ENCODE measurements at places on chromosomes 11 and 22. TPM values are rescaled to one million over a fixed set of nuclear protein-coding genes. Genes with fewer than 3 reads are reported as not detected.
A peak's percentile ranks its signal among the peaks of the same experiment; 100 is the strongest.

DNA sequence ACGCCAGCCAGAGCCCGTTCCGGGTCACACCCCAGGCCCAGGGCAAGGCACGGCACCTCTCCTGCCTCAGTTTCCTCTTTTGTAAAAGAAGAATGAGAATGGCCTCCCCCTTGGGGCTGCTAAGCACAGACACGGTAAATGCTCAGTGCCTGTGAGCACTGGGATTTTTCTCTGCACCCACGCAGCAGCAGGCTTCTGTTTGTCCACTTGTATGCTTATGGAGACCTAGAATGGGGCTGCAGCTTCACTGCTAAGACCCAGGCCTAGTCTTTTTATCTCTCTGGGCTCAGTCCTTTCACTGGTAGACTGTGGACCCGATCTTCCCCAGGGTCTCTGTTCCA is 1327.9 kb downstream of the TBC1D22A start:
- no peak for DNase-seq

ANKK1 gene
- total RNA-seq, result 0.98 TPM

- no peak for DNase-seq
Observed at GRCh38 chr11:57490456-57491248, 24.9 kb downstream of the SLC43A1 start.

- no peak for DNase-seq
Observed at GRCh38 chr11:70727899-70728620, 329.7 kb downstream of the CTTN start.

DNA sequence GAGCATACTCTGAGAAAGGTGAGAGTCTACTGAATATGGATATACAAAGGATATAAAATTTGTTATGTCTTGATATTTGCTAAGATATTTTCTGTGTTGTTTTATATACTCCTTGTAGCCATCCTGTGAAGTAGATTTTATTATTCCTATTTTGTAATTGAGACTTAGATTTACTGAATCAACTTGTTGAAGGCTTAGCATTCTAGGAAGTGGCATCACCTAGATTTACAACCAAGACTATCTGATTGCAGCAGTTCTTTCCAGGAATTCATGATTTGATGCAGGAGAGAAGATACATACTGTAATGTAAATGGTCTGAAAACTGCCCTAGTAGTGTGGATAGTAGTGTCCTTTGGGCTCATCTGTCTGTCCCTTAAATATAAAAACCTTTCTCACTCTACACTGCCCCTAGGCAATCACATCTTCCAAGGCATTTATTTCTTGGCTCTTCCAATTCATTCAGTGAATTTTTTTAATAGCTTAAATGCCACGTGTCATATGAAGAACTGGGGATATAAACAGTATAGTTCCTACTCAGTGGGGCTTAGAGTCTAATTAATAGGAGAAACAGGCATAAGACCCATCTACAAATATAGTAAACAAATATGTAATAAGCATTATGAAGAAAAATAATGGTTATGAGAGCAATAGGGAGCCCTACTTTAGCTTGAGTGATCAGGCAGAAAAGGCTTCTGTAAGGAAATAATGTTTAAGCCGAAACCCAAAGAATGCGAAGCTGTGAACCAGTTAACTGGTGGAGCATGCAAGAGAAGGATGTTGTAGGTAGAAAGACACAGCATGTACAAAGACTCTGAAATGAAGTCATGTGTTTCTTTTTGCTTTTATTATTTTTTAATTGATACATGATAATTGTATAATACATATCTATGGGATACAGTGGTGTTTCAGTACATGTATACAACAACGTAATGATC is 13.6 kb downstream of the IPO7 start:
- no peak for DNase-seq

- DNase-seq, result peak; percentile 79
Observed at GRCh38 chr11:62340269-62340901, 3.1 kb downstream of the ASRGL1 start.

GRCh38 chr11:62176766-62177165 is 13.2 kb upstream of the SCGB1D1 start:
- DNase-seq, result no peak

GRCh38 chr22:29122041-29122440 is 49.2 kb downstream of the KREMEN1 start:
- no peak for DNase-seq

TMEM86A gene
- 7.0 TPM for total RNA-seq

DNA sequence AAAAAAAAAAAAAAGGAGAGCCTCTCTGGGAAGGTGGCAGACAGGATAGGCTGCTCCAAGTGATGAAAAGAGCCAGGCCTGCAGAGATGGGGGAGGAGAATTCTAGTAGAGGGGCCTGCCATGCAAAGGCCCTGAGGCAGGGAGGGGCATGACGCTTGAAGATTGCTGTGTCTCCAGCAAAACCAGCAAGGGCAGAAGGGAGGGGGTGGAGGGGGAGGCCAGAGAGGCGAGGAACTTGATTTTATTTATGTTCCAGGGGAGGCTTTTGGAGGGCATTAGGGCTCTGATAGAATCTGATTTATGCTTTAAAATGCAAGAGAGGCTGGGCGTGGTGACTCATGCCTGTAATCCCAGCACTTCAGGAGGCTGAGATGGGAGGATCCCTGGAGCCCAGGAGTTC is 16.7 kb upstream of the PACSIN2 start:
- DNase-seq, result no peak

DNA sequence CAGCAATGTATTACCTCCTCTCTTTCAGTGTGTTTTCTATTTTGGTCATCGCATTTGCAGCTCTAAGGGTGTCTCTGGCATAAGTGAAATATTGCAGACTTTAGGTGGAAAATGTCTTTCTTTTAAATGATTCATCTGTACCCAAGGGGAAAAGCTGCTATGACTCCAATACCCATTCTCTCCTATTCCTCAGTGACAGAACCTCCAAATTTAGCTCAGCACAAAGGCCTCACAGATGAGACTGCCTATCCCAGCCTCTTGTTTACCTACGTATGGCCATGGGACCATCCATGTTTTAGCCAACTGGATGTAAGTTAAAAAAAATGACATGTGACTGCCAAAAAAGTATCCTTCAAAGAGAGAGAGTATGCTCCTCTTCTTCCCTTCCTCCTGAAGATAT is 7.9 kb downstream of the MTMR2 start:
- DNase-seq, result no peak

All from sciatic nerve (tissue), 2 donors.